ENCODE measurements at places on chromosomes 12 and 14. TPM values are rescaled to one million over a fixed set of nuclear protein-coding genes. Genes with fewer than 3 reads are reported as not detected.

DNA sequence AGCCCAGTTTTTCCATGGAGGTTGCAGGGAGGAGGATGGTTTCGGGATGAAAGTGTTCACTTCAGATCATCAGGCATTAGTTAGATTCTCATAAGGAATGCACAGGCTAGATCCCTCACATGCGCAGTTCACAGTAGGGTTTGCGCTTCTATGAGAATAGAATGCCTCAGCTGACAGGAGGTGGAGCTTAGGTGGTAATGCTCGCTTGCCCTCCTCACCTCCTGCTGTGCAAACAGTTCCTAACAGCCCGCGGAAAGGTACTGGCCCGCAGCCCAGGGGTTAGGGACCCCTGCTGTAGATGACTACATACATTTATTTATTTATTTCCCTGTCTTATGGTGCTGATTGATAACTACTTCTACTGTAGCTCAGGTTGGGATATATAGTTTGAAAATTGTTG lies 93.2 kb downstream of the FBXO33 start:
- no peak for DNase-seq

DNA sequence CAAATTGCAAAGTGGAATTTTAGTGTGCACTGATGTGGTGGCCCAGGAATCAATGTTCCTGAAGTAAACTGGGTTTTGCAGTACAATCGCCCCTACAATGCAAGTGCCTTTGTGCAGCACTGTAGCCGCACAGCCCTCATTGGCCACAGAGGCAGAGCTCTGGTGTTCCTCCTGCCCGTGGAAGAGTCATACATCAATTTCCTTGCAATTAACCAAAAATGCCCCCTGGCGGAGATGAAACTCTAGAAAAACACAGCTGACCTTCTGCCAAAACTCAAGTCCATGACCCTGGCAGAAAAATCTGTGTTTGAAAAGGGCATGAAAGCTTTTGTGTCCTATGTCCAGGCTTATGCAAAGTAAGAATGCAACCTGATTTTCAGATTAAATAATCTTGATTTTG lies 117.9 kb upstream of the PRB2 start:
- DNase-seq = no peak

DNA sequence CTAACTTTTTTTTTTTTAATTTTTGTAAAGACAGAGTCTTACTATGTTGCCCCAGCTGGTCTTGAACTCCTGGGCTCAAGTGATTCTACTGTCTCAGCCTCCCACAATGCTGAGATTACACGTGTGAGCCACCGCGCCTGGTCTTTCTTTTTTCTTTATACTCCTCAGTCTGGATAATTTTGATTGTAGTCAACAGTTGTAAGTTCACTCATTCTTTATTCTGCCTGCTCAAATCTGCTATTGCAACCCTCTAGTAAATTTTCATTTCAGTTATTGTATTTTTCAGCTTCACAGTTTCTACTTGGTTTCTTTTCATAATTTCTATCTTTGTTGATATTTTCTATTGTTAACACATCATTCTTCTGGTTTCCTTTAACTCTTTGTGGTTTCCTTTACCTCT lies 5.8 kb upstream of the MIS18BP1 start:
- DNase-seq = no peak

- no peak for DNase-seq
Measured at GRCh38 chr14:103527408-103528145, 1.4 kb upstream of the TRMT61A start.

GRCh38 chr12:9925705-9926393 lies 6.3 kb downstream of the CLEC2A start:
- DNase-seq = no peak

- DNase-seq = no peak
Measured at GRCh38 chr14:24241829-24242443, 487 bp downstream of the TINF2 start.

DNA sequence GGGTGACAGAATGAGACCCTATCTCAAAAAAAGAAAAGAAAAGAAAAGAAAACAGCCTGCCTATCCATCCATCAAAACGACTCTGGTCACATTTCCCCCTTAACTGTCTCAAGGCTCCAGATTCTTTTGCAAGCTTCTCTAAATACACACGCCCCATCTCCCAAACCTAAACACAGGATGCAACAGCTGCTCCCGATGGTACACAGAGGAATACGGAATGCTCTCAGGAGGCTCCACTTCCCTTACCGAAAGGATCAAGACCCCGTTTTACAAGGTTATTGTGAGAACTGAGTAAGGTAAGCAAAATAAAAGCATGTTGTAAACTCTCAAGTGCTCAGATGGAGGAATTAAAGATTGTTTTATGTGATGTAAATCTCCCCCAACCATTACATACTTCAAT lies 62.3 kb downstream of the NT5DC3 start:
- no peak for DNase-seq

- no peak for DNase-seq
Measured at GRCh38 chr14:63952053-63952932, 99.5 kb downstream of the SYNE2 start.

DNA sequence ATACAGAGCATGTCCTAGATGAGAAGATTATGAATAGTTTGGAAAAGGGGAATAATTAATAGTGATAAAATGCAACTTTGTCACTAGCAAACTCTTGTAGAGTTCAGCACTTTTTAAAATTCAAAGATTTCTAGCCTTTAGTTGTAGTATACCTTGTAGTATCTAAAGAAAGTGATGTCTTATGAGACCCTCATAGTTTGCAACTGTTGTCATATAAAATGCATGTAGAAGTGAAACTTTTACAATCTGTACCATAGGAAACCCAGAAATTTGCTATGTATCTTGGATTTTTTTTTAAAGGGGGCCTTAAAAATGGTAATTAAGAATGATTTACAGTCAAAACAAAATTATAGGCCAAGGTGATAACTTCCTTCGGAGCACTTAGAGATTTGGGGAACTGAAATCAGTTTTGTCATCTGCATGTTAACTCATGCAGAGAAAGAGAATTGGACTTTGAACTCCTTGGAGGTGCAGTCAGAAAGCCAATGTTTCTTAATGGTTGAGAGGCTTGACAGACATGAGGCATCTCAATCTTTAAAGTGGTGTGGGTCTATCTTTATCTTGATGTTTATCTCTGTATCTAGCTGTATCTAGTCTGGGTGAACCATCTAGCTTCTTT lies 1.3 kb downstream of the LRRK2 start:
- no peak for DNase-seq

DNA sequence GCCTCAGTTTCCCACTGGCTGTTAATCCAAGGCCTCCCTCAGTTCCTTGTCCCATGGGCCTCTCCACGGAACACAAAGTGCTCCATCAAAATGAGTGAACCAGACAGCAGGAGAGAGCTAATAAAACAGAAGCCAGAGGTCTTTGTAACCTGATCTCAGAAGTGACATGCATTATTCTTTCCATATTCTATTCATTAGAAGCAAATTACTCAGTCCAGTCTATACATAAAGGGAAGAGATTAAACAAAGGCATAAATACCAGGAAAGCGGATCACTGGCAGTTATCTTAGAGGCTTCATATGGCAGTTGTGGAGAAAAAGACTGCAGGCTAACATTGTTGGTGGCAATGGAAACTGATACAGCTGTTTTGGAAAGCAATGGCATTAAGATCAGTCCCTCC lies 170.6 kb upstream of the GARIN6 start:
- DNase-seq = no peak

- DNase-seq = no peak
Measured at GRCh38 chr14:51246032-51246431, 6.0 kb downstream of the TMX1 start.

DNA sequence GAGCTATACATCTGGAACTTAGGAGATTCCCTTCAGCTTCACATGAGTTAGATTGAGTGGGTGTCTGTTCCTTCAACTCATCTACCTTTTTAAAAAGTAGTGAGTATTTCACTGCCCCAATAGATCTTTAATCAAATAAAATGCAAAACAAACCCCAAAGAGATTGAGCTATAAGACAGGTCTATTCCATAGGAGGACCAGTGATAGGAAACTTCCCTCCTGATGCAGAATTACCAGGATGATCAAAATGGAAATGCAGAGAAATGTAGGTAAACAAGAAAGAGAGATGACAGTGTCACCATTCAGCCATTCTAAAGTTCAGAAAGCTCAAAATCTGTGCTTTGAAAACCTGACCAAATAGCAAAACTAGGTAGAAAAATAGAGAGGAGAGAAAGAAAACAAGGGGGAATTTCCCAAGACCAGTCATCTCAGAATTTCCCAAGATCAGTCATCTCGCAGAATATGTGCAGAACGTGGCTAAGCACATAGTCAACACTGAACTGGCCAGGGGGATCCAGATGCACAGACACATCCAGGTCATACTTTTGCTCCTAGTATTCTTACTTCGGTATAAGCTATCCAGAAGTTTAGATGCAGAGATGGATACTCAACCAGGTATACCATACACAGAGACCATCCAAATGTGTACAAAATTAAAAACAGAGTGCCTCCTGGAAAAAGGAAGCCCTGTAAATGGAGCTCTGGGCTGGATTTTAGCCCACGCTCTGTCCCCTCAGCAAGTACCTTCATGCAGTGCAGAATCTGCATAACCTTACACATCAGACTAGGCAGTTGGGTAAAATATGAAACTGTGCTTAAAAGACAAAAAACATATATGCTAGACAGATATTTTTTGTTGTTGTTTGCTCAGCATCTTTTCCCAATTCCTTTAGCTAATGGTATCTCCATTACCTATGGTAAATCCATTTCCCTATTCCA lies 27.4 kb downstream of the SLC41A2 start:
- DNase-seq = no peak

DNA sequence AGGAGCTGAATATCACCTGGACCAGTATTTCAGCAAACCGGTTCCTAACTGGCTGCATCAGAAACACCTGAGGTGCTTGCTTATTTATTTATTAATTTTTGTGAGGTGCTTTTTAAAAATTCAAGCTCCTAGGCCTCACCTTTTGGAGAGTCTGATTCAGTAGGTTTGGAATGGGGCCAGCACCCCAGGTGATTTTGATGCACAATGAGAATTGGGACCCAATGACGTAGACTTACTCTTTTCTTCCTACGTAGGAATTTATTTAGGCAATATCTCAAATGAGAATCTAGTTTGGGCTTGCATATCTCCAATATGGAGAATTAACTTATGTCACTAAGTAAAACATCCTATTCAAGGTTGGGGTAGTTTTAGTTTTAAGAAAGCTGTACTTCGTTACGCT lies 7.3 kb downstream of the YEATS4 start:
- no peak for DNase-seq

- DNase-seq = no peak
Measured at GRCh38 chr12:100962086-100962712, 167.6 kb downstream of the ANO4 start.

GRCh38 chr12:85759623-85760022 lies 76.6 kb downstream of the RASSF9 start:
- no peak for DNase-seq

DNA sequence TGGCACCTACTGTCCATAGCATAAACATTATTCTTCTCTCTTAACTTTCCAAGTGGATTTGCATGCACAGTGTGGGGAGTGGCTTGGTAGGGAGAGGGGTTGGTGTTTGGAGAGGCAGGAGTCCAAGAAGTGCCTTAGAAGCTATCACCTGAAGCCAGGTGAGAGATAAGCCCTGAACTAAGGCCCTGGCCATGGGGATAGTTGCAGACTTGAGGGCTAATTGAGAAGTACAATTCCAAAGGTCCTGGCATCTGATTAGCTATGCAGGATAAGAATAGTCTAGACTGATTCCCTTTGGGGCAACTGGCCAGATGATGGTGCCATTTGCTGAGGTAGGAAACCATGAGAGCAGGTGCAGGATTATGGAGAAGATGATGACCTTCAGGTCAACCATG lies 2.0 kb upstream of the PCK2 start:
- no peak for DNase-seq

DNA sequence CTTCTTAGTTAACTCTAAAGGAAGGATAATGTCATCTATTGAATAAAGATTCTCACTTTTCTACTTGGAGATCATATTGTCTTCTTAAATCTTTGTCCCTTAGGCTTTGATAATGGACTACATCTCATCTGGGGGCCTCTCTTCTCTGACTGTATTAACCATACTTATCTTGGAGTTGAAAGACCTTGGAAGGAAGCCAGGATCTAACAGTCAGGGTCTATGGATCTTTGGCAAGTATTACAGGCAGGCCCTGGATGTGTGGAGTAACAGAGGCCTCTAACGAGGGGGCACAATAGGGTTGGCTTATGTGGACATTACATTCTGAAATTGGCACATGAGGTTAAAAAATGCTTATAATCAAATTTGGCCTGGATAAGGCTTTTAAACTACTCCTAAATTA lies 513.8 kb downstream of the NRXN3 start:
- DNase-seq = no peak

NDUFB1 gene
- 177 TPM for polyA plus RNA-seq

GNB3 gene
- polyA plus RNA-seq = 4.3 TPM

ACSM4 gene
- polyA plus RNA-seq = not detected

KLRF1 gene
- 0.78 TPM for polyA plus RNA-seq

NEUROD4 gene
- not detected for polyA plus RNA-seq

A2ML1 gene
- polyA plus RNA-seq = 0.17 TPM

GLIPR1L2 gene
- polyA plus RNA-seq = 2.9 TPM

ACOT4 gene
- polyA plus RNA-seq = 4.6 TPM

All from right renal cortex interstitium (tissue), 3 donors.